ENCODE measurements at places on chromosomes 3 and 15.

- peak; percentile 41 for DNase-seq
Observed at GRCh38 chr3:172106989-172107388, 67.6 kb downstream of the FNDC3B start.

- peak; percentile 14 for DNase-seq
Observed at GRCh38 chr3:115792206-115792955, 169.1 kb downstream of the GAP43 start.

DNA sequence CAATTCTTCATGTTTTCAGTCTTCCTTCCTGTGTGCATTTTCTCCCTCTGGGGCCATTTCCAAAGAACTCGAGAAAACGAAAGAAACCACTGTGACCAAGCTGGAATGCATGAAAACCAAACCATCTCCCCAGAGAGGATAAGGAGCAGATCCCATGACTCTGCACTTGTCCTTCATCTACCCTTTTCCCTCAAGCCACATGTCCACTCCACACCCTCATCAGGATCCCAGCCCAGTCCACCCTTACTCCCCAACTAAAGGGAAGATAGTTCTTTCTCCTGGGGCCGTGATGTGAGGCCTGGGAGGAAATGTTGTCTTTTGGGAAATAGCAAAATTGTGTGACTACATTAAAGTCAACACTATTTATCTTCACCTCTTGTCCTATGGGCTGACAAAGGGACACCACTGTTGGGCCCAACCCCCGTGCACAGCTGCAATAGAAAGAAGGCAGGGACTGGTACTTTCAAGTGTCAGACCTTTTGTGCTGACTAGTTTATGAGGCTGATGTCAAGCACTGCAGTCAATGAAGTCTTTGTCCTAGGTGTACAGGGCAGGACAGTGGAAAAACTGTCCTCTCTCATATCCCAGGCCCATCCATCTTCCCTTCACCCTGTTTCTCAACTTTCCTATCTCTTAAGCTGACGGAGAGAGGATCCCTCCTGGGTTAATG lies 487.1 kb upstream of the NR2F2 start:
- no peak for DNase-seq

GRCh38 chr3:76501315-76501714 lies 538.6 kb upstream of the ROBO2 start:
- DNase-seq, result no peak

- no peak for DNase-seq
Observed at GRCh38 chr3:33908250-33908851, 109.9 kb downstream of the PDCD6IP start.

- no peak for DNase-seq
Observed at GRCh38 chr3:169246158-169246557, 417.4 kb downstream of the MECOM start.

- DNase-seq, result no peak
Observed at GRCh38 chr3:124952282-124952855, 17.8 kb upstream of the MUC13 start.

GRCh38 chr15:52805351-52806283 lies 15.5 kb upstream of the ONECUT1 start:
- DNase-seq, result no peak

- DNase-seq, result no peak
Observed at GRCh38 chr3:149790268-149790667, 2.1 kb downstream of the ANKUB1 start.
